ENCODE measurements at places on chromosomes 2 and 18.

GRCh38 chr18:50726960-50727589 lies 92.7 kb downstream of the MRO start:
- no peak for DNase-seq

DNA sequence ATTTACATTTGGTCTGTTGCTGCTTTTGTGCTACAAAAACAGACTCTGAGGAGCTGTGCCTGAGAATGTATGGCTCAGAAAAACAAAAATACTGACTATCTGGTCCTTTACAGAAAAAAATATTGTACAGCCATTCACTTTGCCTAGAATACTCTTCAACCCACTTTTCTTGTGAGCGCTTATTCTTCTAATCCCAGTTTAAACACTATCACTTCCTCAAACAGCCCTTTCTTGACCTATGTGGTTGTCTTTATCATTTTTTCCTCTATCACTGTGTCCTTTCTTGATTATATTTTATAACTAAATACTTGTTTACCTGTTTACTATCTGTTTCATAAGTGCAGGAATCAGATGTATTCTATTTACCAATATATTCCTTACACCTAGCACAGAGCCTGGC lies 33.5 kb downstream of the CUL3 start:
- DNase-seq, result no peak

DNA sequence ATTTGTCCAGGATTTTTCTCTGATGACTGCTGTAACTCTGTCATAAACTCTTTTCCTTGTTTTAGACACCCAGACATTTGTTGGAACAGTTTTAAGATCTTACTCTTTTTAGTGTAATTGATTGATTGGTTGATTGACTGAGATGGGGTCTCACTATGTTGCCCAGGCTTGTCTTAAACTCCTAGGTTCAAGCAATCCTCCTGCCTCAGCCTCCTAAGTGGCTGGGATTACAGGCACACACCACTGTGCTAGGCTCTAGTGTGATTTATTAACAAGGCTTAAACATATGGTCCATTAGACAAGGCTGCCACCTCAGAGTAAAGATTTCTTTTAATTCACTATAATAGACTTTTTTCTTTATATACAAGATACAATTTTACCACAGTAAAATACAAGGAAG lies 2.0 kb downstream of the PAIP2B start:
- DNase-seq, result no peak

- peak; percentile 90 for DNase-seq
Measured at GRCh38 chr2:10658041-10658913, 31.5 kb downstream of the NOL10 start.

- no peak for DNase-seq
Measured at GRCh38 chr2:217954469-217954868, 48.3 kb downstream of the TNS1 start.

DNA sequence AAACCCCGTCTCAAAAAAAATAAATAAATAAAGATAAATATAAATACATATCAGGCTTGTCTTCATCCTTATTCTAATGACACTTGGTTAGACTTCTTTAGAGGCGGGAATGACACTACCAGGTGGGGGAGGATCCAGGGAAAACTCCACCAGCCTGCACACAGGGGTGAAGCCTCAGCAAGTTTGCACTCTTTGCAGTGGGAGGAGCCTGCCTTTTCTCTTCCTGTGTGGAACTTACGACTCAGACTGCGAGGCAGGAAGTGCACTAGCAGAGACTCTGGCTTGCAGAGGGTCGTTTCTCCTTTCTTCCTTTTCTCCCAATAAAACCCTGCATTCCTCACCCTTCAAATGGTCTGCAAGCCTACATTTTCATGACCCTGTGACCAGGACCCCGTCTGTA lies 153.6 kb upstream of the CBLN2 start:
- no peak for DNase-seq

- DNase-seq, result no peak
Measured at GRCh38 chr18:289026-289425, 21.2 kb upstream of the THOC1 start.

DNA sequence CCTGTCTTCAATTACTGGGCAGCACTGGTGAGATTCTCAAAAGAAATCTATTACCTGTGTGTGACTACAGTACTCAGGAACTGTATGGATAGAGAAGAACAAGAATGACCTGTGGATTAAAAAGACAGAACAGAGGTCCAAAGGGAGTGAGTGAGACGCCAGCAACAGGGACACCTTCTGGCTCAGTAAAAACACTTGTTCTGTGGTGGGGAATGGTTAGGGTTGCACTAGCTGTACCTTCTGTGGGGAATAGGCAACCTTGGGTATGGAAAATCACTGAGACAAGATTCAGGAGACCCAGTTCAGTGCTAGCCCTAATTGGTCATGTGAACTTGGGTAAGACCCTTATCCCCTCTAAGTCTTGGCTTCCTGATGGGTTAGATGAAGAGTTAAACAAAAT lies 986.0 kb downstream of the TSN start:
- DNase-seq, result no peak

DNA sequence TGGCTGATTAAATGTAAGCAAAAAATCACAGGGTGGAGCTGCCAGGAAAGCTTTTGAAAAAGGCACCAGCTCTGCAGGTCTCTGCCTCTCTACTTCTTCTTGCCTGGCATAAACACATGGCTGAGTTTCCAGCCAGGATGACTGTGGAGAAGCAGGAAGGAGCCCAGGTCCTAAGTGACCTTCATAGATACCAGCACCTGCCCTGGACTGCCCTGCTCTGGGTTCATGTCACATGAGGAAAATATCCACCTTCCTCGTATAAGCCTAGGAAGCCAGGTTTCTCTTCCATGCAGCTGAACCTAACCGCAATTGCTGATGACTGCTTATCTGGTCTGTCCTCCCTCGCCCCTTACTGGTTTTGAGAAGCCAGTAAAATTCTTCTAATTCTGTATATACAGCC lies 47.8 kb upstream of the CREB1 start:
- no peak for DNase-seq

DNA sequence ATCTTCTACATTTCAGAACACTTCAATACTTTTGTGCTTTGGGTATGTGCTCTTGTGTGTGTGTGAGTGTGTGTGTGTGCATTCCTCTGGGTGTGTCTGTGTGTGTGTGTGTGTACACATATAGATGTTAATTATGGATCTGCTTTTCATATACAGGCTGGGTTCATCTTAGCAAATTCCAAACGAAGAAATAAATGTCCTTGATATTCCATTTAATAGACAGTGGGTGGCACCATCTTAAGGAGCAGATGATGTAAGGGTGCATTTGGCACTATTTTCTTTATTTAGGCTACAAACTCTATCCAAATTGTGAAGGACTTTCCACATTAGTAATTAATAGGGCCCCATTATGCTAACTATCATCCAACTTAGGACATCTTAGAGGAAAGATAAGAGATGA lies 425.8 kb upstream of the POU3F3 start:
- DNase-seq, result no peak

DNA sequence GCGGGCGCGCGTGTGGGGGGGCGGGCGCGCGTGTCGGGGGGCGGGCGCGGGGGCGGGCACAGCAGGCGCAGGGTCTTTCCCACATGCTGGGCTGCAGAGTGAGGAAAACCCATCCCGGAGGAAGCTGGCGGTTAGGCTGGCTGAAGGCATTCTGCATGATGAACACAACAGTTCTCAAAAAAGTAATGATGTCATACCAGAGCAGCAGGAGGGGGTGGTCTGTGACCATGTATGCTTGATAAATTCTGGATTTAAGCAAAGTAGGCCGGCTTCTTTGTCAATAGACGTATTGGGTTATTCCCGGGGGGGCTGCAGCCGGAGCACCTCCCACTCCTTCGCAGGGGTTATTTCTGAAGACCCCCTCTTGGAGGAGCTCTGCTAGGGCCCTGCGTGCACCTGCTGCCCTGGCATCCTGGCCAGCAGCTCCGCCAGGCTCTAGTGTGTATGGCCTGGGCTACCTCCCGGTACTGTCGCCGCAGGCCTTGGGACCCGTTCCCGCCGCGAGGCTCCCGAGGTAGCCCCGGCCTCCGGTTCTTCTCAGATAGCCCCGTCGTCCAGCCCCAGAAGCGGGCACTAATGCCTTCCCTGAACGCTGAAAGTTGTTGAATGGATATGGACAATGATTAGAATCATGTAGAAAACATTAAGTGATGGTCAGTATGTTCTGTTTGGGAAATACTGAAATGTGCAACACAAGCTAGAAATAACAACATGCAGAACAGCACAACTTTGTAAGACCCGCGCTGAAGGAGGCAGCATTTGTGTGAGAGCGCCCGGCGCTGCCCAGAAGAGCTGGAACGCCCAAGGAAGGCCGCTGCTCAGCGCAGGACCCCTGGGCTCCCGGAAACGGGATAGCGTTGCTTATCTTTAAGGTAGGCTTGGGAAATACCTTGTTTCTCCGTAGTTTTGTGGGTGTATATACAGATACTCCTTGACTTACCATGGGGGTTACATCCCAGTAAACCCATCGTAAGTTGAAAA lies 101.4 kb upstream of the RAB6C start:
- peak; percentile 52 for DNase-seq

DNA sequence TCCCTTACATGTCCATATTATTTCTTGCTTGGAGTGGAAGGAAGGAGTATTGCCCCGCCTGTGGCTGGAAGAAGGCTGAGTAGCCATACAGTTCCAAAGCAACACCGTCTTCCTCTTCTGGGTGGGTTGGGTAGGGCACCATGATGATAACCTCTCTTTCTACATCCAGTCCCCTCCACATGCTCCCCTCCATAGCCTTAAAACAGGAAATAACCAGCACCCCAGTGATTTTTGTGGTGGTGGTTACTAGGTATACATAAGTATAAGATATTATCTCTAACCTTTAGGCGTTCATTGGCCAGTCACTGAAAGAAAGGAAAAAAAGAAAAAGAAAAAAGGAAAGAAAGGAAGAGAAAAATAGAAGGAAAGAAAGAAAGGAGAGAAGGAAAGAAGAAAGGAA lies 63.1 kb downstream of the CXCR4 start:
- no peak for DNase-seq

GRCh38 chr2:28199995-28200679 lies 192.5 kb upstream of the FOSL2 start:
- no peak for DNase-seq

- DNase-seq, result no peak
Measured at GRCh38 chr2:175256806-175257585, 75.5 kb upstream of the ATP5MC3 start.

GRCh38 chr2:3198119-3198518 lies 179.5 kb downstream of the EIPR1 start:
- no peak for DNase-seq

Data from astrocyte of the cerebellum (primary cell).